ENCODE measurements at places on chromosomes 4 and X.

DNA sequence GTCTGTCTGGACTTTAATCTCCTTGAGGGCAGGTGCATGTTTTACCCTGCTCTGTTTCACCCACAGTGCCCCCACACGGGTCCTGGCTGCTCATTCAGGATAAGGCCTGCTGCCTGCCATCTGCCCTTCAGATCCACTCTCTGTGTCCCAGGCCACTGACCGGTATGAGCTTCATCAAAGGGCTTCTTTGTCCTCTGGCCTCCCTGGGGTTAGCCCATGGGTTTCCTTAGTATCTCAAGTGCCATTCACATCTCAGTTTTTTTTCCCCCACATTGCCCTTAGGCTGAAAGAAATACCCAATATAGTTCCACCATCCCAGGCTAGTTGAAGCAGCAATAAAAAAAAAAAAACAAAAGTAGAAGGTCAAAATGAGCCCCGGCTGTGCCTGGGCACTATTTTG lies 9.3 kb downstream of the CD99L2 start:
- DNase-seq = no peak

DNA sequence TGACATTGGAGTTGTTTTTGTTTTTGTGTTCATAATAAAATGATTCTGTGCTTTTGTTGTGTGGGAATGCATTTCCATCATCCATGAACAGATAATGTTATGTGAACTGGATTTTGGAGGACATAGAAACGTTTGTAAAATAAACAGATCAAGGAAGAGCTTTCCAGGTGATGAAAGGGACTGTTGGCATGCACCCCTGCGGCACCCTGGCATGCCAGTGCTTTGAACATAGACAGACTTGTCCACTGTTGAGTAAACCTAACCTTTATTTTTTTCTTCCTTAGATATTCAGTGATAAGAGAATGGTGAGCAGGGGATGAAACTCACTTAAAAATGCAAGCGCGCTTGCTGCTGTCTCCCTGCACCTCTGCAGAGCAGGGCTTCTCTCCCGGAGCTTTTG lies 59.8 kb downstream of the TRAPPC11 start:
- no peak for DNase-seq

GRCh38 chr4:148311526-148311925 lies 130.7 kb downstream of the NR3C2 start:
- no peak for DNase-seq

GRCh38 chr4:123325241-123325681 lies 71.3 kb upstream of the SPRY1 start:
- no peak for DNase-seq

GRCh38 chr4:94551643-94552564 lies 100.2 kb downstream of the PDLIM5 start:
- no peak for DNase-seq

GRCh38 chr4:101218346-101218745 lies 129.0 kb downstream of the PPP3CA start:
- no peak for DNase-seq

DNA sequence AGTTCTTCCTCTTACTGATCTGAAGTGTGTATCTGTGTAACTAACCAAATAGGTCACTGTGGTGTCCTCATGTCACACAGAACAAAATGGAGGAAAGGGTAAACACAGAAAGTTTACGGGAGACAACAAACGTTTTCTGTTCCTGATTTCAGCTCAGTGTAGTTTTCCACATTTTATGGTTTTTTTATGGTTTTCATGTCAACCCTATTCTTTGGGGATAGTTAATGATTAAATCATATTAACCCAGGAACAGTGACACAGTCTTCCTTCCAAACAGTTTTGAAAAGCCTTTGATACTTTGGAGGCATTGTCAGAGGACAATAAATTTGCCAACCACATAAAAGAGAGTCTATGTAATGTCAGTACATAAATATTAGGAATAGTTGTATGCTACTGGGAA lies 4.2 kb downstream of the LNX1 start:
- no peak for DNase-seq
